ENCODE measurements at places on chromosomes 5 and 9. TPM values are rescaled to one million over a fixed set of nuclear protein-coding genes. Genes with fewer than 3 reads are reported as not detected.

Gene JAKMIP2
- 0.49 TPM for total RNA-seq

Gene STING1
- 100 TPM for total RNA-seq

DNA sequence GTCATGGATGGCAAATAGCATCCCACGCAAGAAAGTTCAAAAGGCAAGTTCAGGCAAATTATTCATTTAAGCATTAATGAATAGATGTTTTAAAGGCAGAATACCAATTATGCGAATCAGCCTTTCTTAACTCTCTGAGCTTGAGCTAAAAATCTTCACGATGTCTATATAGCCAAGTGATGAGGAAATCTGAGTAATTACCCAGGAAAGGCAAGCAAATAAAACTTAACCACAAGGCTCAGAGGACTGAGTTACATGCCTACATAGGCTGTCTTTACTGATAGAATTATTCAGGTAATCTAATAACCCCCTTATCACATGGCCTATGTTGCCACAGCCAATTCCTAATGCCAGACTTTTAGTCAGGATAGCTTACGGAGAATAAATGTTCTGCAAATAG is 120.8 kb upstream of the MTAP start:
- DNase-seq, result no peak

DNA sequence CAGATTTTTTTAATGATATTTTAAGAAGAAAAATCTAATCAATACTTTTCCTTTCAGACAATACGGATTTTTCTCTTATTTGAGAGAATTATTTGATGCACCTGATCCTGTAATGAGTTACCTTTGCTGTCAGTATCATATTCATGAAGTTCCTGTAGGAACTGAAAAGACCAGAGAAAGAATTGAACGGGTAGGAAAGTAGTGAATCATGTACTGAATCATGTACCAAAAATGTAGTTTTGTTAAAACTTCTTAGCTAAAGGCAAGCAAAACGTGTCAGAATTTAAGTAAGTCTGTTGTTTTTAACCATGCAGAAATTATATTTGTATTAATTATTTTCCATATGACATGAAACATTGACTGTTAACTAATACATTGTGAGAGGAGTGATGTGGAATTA is 56.6 kb downstream of the SMC5 start:
- no peak for DNase-seq

Gene KCNV2
- not detected for total RNA-seq

DNA sequence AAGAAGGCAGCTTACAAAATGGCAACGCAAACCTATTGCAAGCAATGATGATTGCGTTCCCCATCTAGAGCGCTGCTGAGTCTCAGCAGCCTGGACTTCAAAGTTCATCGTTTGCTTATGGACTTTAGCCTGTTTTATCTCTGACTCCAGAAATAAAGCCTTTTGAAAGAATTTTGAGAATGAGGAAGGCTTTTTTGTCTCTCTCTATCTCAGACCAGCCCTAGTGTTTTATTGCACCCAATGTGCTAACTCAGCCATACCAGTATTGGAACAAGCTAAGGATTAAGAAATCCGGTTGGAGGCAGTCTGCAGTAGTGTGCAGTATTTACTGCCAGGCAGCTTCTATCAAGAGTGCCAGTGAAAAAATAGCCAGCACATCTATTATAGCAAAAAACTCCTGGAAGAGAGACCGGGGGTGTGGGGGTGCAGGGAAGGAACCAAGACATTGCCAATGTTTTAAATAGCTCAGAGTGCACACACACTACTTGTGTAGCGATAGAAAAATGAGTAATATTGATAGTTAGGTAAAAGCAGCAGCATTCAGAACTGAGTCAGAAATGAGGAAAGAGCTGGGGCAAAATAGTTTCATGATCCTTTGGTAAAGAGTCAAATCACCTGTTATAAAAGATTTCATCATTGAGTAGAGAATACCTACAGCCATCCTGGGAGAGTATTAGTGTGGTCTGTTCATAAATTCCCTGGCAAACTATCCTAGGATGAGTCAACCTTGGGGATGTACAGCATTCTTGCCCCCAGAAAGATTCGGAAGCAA is 219.0 kb downstream of the ZNF608 start:
- no peak for DNase-seq

DNA sequence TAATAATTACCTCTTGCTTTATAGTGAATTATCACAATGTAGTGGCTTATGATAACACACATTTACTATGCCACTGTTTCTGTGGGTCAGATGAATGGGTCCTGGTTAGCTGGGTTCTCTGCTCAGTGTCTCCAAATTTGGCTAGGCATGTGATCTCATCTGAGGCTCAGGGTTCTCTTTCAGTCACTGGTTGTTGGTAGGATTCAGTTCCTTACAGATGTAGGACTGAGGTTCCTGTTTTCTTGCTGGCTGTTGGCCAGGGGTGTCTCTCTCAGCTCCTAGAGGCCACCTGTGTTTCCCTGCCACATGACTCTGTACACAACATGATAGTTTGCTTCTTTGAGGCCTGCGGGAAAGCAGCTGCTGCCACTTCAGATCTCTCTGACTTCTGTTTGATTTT is 7.1 kb downstream of the NFX1 start:
- DNase-seq, result no peak

DNA sequence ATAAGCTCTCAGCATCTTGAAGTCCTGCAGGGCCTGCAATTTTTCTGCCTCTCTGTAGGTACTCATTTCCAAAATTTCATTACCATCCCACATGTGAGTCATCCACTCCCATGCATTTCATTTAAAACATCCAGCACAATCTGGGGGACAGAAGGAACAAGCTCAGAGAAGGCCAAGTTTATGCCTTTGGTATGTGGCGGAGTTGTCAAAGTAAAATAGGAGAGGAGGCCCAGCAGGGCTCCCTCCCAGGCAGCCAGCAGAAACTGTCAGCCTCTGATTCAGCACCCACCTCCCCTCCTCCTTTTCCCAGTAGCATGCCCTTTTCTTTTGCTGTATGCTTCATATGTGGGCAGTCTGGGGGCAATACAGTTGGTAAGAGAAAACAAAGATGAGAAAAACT is 126.4 kb upstream of the ZNF366 start:
- no peak for DNase-seq

Gene PCDHB5
- 4.8 TPM for total RNA-seq

DNA sequence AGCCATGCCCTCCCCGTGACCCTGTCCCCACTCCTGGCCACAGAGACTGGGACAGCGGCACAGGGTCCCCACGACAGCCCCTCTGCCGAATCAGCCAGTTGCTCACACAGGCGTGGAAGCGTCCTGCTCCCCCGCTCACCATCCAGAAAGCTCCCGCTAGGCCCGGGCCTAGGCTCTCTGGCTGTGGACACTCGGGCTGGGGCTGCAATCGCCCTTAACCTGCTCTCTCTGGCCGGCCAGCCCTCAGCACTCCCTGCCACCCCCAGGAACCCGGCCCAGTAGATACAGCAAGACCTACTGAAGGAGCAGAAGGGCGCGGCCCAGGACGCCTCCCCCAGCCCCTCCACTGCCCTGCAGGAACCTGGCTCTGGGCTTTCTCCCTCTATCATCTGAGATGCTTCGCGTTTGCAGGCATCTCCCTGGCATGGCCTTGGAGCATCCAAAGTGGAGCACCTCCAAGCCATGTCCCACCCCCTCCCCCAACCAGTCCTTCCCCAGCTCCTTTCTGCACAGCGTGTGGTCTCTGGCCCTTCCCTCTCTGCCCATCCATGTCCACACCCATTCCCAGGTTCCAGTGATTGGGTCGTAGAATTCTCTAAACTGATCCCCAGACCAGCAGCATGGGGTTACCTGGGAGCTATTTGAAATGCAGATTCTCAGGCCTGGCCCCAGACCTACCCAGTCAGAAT is 113.7 kb upstream of the LMX1B start:
- DNase-seq, result no peak

Gene SLC25A2
- 2.0 TPM for total RNA-seq

Gene SERINC5
- total RNA-seq, result 13.9 TPM

- DNase-seq, result no peak
Observed at GRCh38 chr5:590346-590745, 21.8 kb upstream of the CEP72 start.

DNA sequence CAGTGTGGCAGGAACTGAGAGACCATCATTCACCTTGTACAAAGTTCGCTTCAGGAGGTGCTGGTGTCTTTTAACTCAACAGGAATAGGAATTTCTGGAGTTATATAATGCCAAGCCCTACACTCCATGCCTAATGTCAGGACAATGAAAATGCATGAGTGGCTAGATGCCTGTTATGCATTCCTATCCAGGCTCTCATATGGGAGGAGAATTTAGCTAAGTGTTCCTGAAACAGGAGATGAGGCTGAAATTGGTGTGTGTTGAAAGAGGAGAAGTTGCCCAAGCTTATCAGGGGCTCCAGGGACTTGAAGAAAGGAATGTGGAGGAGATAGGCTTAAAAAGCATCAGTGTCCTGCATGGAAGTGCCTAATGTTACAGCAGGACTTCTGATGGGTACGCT is 26.8 kb upstream of the PRUNE2 start:
- no peak for DNase-seq

Gene SLC35D2
- 15.0 TPM for total RNA-seq

Gene PCDHB16
- 11.6 TPM for total RNA-seq

Gene RABGAP1
- total RNA-seq, result 84.7 TPM

DNA sequence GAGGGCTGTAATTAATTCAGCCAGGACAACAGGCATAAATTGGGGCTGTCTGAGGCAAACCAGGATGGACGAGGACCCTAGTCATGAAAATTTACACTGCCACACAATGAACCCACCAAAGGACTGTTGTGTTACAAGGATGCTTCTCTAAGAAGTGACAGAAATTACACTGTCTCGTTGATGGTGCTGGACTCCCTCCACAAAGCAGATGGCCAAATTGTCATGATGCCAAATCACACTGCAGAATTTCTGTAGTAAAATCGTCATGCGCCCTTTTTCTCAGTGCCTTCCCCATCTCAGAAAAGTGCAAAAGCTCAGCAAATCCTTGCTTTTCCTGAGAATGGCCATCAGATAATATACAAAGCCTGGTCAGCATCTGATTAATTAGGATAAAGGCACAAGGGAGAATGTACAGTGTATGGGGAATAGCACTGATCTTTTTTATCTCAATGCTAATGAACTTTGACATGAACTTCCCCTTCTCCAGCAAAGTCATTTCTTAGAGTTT is 545.8 kb downstream of the CSNK1G3 start:
- no peak for DNase-seq

GRCh38 chr5:135129307-135129706 is 95.3 kb upstream of the PITX1 start:
- DNase-seq, result no peak

Gene PTGER4
- 45.9 TPM for total RNA-seq

Gene TERT
- not detected for total RNA-seq

GRCh38 chr5:180491496-180491895 is 2.7 kb upstream of the CNOT6 start:
- no peak for DNase-seq

Gene CCDC192
- not detected for total RNA-seq

DNA sequence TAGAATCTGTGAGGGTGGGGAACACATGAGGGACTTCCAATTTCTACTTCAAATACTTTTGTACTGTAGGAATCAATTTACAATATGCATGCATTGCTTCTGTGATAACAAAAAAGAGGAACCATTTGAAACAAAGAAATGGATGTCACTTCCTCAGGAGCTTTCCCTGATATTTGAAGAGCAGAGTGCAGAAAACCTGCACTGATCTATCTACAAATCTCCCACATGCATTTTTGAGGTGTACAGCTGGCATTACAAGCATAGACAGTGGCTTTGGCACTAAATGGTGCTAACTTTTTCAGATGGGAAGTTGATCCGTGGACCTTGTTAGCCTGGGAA is 27.7 kb downstream of the YIPF5 start:
- DNase-seq, result no peak

Gene PRSS3
- total RNA-seq, result 1.1 TPM

GRCh38 chr5:9927106-9927505 is 297.0 kb upstream of the TAS2R1 start:
- no peak for DNase-seq

DNA sequence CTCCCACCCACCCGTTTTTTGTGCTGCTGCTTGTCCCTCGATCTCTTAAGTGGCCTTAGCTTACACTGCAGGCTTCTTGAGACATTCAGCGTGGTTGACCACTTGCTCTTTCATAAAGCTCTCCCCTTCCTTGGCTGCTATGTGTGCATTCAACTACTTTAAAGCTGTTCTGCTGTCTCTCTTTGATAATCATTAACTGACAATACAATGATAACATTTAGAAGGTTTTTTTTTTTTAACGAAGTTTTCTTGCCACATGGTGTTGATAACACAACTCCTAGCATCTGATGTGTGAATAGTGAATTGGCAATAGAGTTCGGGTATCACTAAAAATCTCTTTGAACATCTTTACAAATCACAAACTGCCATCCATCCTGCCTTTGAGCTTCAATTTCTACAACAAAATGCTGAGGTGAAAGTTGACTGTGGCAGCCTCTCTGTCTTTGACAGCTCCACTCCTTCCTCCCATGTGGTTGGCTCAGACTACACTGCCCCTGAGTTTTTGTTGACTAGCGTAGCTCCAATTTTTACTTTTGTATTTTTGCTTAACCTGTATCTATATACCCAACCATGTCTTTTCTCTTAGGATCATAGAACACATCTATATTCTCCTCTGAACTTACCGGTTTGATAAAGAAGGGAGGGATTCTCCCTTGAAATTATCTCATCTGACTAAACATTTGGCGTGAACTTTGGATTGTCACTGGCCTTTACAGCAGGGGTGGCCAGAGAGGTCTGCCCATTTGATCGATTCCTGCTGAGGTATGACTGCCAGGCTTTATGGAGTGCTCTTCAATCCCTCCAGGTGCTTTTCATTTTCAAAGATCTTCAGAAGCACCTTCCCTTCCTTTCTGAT is 409.4 kb upstream of the CD180 start:
- no peak for DNase-seq

Measured in thoracic aorta (tissue), 2 donors.